ENCODE measurements at places on chromosomes 6 and 20. TPM values are rescaled to one million over a fixed set of nuclear protein-coding genes. Genes with fewer than 3 reads are reported as not detected.

DNA sequence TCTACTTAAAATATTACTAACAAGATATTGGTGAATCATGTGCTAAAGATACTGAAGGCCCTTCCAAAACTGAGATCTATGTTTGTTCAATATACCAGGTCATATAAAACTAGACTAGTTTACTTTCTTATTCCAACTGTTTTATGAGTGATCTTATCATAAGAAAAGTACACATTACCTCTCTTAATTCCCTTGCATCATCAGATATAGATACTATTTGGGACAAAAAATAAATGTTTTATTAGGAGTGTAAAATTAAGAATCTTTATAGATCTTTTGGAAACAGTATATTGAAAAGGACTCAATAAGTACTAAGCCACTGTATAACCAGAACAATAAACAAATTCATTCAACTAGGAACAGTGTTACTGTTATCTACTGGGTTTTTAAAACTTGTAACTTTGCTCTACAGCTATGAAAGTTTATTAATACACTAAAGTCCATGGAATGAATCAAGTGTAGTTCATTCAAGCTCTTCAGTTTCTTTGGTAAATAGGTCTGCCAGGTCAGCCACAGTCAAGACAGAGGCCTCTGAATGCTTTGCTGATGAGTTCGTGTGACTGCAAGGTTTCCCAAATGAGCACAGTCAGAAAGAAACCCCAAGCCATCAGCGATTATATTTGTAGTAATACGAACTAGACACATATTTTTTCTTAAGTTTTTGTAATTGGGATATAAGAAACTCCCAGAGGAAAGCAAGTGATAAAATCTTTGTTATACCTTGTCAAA lies 71.8 kb upstream of the FBXO30 start:
- DNase-seq, result no peak

DNA sequence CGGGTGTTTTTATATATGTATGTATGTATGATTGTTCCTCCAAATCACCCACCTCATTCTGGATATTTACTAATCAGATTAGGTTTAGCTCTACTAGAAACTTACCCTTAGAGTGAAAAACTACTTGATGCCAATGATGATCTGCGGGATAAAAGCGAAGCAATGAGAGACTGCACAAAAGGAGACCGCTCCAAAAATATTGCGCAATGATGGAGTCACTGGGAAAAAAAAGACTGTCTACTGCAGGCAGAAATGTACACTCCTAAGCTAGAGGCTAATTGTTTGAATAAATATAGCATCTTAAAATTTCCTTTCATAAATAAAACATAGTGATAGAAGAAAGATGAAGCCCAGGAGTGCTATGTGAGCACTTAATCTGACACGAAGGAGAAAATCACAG lies 7.3 kb downstream of the RAB32 start:
- DNase-seq, result no peak

Gene KCNQ2
- 88.6 TPM for total RNA-seq

Gene FOXC1
- 0.13 TPM for total RNA-seq

DNA sequence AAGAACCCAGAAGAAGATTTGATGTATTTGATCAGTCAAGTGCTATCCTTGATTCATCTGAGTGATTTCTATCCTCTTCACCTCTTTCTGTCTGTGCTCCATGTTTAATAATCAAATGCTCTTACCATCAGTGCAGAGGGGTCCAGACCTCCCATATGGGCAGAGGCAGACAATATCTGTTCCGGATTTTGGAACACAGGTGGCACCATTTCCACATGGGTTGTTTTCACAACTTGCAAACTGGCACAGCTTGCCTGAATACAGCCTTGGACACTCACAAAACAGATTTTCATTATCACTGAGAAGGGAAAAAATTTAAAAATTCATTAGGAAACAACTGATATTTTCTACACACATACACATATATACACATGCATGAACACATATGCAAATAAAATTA lies 228.5 kb downstream of the PHF3 start:
- DNase-seq, result no peak

Gene SOBP
- 6.2 TPM for total RNA-seq

GRCh38 chr6:121603486-121603885 lies 168.0 kb downstream of the GJA1 start:
- no peak for DNase-seq

Gene DDX43
- total RNA-seq, result not detected

Gene HLA-DPB1
- 32.3 TPM for total RNA-seq

- no peak for DNase-seq
These were observed 5.0 kb downstream of the BRD2 start for GRCh38 chr6:32973144-32974015.

DNA sequence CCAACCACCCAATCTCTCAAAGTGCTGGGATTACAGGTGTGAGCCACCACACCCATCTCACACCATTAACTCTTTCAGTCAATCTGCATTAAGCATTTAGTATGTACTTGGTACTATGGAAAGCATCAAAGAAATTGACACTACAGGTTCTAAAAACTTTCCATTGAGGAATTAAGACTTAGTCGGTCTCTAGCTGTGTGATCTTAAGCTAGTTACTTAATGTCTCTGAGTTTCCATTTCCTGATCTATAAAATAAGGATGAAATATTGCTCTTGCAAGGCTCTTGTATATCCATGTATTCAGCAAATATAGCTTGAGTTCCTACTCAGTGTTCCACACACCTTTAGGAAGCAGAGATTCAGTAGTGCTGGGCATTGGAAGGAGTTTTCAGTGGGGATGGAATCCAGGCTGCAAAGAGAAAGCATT lies 48.9 kb upstream of the NCOA3 start:
- no peak for DNase-seq

Gene DAAM2
- 2.9 TPM for total RNA-seq

DNA sequence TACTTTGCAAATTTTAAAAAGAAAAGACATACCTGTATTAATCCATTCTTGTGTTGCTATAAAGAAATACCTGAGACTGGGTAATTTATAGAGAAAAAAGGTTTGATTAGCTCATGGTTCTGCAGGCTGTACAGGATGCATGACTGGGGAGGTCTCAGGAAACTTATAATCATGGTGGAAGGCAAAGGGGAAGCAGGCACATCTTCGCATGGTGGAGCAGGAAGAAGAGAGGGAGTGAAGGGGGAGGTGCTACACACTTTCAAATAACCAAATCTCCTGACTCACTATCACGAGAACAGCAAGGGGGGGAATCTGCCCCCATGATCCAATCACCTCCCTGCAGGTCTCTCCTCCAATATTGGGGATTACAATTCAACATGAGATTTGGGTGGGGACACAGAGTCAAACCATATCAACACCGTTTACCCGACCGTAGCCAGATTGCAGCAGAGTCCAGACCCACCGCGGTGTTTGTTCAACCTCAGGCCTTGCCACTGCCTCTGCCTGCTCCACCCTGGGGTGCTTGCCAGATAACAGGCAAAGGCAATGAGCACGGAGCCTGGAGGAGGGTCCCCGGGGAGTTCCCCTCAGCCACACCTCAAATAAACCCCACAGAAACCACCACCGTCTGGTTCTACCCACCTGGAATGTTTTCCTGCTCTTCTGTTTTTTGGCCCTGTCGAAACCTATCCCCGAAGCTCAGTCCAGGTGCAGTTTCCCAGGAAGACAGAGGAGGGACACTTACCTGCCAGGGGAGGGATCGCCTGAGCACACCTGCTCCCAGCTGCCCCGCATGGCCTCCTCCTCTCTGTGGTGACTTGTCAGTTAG lies 142.2 kb upstream of the AFDN start:
- DNase-seq, result no peak

Gene CYB5R4
- 14.6 TPM for total RNA-seq

Gene PCSK2
- total RNA-seq, result 1.9 TPM

DNA sequence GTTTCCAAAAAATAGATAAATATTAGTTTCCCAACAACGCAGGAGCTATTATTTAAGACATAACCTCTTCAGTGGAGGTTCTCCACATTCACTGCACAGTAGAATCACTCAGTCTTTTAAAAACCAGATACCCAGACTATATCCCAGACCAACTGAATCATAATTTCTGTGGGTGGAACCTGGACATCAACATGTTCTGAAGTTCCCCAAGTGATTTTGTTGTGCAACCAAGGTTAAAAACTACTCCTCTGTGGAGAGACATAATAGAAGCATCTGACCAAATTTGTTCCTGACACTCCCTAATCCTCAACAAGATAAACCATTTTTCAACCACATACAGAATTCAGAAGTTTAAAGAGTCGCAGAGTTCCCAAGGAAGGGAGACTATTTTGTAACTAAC lies 42.3 kb downstream of the STK38 start:
- DNase-seq, result no peak

Gene C20orf144
- total RNA-seq, result 0.23 TPM

GRCh38 chr6:3913077-3913957 lies 64.1 kb downstream of the FAM50B start:
- no peak for DNase-seq

DNA sequence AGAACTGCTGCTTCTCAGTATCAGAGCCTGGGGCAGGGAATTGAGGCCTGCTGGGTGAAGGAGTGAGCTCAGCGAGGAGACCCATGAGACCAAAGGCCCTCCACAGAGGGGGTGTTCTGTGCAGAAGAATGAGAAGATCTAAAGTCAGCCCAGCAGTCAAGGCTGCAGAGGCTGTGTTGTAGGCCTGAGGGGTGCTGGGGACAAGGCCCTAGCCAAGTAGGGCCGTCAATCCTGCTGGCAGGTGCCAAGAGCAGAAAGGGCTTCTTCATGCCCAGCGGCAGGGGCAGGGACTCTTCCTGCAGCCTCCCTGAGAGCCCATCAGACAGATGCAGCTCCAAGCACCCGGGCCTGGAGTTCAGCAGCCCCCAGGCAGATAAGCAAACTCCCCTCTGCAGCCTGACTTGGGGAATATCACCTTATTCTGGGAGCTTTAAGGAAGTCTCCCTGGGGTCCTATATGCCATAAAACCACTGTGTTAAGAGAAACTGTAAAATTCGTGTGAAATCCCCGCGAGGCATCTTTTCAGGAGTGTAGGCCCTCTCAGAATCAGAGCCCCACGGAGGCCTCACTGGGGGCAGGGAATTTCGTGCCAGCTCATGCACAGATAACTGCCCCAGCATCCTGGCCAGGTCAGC lies 9.0 kb downstream of the CCDC167 start:
- no peak for DNase-seq

DNA sequence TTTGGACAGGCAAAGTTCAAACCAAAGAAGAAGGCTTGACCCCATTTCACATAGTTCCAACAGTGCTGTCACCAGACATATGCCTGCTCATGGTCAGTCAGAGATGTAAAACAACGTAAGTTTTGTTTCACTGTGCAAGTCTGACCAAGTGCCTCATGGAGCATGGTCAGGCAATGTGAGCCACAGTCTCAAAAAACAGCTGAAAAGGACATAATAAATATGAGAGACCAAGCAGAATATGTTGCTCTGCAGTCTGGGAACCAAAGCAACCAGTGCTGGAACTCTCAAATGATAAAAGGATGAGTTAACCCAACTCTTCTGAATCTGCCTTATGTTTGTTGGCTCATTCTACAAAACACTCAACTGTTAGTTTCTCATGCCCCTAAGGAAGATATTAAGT lies 39.9 kb upstream of the DST start:
- DNase-seq, result no peak

Gene SLC26A8
- 0.56 TPM for total RNA-seq

DNA sequence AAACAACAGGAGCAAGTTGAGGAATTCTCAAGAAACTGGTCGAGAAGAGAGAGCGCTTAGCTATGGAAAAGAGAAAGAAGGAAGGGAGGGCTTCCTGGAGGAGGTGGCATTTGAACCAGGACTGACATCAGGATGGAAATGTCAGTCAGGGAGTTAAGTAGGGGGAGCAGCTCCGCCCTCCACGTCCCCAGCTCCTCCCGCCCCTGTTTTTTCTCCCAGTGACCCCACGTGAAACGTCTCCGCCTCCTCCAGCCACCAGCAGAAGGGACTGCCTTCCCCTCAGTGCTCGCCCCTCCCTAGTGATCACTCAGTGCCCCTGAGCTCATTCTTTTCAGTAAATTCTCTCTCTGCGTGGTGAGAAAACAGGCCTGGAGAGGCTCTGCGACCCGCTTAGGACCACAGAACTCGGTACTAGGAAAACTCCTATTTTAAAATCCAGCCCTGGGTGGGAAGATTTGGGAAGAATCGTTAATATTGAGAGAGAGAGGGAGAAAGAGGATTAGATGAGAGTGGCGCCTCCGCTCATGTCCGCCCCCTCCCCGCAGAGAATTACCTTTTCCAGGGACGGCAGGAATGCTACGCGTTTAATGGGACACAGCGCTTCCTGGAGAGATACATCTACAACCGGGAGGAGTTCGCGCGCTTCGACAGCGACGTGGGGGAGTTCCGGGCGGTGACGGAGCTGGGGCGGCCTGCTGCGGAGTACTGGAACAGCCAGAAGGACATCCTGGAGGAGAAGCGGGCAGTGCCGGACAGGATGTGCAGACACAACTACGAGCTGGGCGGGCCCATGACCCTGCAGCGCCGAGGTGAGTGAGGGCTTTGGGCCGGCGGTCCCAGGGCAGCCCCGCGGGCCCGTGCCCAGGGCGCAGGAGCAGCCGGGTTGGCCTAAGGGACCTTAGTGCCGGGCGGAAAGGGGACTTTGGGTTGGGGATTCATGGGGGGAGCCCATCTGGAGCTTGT lies 4.6 kb downstream of the HLA-DPB1 start:
- DNase-seq, result peak; percentile 64

DNA sequence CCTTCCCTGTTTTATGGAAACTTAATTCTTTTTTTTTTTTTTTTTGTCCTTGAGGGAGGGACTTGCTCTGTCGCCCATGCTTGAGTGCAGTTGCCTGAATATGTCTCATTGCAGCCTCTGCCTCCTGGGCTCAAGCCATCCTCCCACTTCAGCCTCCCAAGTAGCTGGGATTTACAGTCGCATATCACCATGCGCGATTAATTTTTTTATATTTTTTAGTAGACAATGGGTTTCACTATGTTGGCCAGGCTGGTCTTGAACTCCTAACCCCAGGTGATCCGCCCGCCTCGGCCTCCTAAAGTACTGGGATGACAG lies 654 bp downstream of the TMEM14C start:
- no peak for DNase-seq

- DNase-seq, result no peak
These were observed 862 bp upstream of the TFAP2C start for GRCh38 chr20:56628015-56628872.

DNA sequence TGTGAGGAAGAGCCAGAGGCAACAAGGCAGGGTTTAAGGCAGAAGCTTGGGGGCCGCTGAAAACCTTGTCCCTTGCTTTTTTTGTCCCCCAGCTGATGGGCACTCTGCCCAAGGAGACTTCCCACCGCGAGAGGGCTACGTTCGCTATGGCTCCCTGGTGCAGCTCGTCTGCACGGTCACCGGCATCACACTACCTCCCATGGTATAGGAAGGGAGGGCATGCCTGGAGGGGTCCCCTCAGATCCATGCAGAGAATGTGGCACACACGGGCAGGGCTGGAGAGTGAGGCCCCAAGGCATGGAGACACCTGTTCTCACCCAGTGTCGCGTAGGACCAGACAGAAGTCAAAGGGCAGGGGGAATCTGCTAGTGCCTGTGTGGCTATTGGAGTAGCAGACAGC lies 5.8 kb upstream of the MATN4 start:
- no peak for DNase-seq

- DNase-seq, result no peak
These were observed 75.4 kb downstream of the FILIP1 start for GRCh38 chr6:75418233-75418632.
